ENCODE measurements at places on chromosomes 5 and 9.

GRCh38 chr5:59532979-59533729, 360.4 kb downstream of the PDE4D start:
- no peak for DNase-seq

- DNase-seq = no peak
These were observed 10.8 kb downstream of the TCF7 start for GRCh38 chr5:134125039-134126015.

- DNase-seq = no peak
These were observed 8.9 kb upstream of the ZNF454 start for GRCh38 chr5:178931846-178932760.

GRCh38 chr9:121674017-121674416, 22.6 kb downstream of the DAB2IP start:
- DNase-seq = no peak

DNA sequence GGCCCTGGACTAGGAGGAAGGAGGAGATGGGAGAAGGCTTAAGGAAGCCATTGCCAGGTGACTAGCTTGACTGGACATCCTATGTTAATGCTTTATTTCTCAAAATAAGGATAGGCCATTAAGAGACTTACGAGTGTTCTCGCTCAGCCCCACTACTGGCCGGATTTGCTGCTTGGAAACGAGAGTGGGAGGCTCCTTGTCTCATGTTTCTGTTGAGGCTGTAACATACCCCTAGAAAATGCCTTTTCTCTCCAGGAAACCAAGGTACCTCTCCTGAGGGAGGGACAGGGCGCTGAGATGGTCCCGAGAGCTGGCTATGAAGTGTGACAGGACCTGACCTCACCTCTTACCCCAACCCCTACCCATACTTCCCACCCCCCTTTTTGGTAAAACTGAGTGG, 60.0 kb downstream of the RALGPS1 start:
- no peak for DNase-seq

GRCh38 chr5:111863801-111864200, 106.8 kb upstream of the NREP start:
- DNase-seq = no peak

DNA sequence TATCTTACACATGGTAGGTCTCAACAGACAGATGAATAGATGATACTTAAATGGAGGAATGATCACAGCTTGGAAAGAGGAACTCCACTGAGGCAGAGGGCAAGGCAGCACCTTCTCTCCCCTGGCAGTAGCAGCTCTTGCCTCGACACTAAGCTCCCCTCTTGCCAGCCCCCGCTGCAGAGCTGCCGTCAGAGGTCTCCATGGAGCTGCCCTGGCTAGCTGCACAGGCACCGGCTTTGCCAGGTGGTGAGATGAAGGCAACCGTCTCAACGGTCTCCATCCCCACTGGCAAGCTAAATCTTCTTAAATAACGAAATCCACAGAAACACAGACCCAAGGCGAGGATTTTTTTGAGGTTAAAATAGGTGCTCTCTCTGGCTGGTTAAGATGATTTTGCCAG, 81.2 kb downstream of the CRB2 start:
- no peak for DNase-seq

GRCh38 chr5:114317751-114318150, 44.1 kb upstream of the KCNN2 start:
- DNase-seq = no peak

DNA sequence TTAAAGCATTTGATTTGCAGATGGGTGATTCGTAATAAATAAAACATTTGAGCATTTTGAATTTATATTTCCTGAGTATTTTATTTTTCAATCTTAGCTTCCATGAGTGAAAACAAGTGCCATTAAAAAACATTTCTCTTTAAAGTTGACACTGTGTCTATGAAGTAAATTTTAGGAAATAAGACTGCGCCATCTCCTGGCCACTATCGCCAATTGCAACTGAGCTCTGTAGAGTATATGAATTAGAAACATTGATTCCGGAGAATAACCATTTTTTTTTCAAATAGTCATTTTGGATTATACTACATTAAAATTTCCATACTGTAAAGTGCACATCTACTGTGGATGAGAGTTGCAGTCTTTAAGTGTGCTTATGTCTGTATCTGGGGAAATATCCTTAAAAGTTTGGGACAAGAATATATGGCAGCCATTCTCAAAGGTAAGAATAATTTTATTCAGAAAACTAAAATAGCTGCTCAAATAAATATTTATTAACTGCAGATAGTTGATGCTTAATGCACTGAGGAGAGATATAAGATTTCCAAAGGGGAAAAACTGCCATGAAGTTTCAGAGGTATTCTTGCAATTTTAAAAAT, 5.9 kb downstream of the DMRTA1 start:
- DNase-seq = no peak

GRCh38 chr5:74304536-74304935, 336.0 kb downstream of the ENC1 start:
- DNase-seq = no peak

GRCh38 chr5:83551821-83552220, 80.3 kb downstream of the VCAN start:
- DNase-seq = no peak

DNA sequence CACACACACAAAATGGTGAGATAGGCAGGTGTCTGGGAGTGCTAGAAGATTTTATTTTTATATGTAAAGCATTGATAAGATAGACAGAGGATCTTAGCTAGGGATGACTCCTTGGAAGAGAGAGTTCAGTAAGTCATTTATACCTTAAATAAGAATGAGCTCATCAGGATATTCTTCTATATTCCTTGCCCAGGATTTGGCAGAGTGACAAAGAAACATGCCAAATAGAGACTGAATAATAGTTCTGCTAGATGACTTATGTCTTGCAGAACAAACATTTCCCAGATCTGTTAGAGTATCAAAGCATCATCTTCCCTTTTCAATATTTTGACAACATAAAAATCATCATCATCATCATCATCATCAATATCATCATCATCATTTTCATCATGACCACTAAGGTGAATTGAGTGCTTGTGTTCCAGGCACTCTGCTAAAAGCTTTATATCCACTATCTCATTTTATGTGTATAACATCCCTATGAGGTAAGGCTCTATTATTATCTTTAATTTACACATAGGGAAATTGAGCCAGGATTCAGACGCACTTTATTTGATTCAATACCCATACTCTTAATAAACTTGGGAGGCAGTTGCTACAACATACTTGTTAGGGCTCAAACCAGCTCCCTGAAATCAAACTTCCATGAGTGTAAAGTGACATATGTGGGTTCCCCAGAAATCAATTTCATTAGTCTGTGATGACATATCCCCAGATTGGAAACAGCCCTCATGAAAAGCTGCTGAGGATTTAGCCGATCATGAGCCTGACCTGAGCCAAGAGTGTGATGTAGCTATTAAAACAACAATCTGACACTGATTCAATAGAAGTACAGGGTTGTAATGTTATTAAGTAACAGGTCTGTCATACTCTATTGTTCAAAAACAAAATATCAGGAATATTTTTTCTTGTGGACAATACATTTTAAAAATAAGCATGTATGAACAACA, 176.3 kb upstream of the SEMA6A start:
- DNase-seq = no peak

- DNase-seq = no peak
These were observed 72.1 kb upstream of the RASA1 start for GRCh38 chr5:87195616-87196015.

DNA sequence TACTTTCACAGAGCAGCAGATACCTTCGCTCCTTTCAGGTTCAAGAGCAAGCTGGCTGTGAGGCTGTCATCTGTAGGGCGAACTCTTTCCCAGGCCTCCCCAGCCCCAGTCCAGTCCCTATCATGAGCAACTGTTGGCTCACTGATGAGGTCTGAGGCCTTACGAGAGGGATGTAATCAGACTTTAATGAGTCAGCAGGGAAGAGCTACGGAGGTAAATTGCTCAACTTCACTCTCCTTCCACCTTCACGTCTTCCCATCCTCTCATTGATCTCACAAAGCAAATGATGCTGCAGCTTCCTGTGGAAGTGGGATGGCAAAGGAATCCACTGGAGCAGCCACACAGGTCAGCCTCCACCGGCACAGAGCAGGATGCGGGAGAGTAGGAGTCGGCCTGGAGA, 130.7 kb upstream of the TBCA start:
- DNase-seq = no peak

DNA sequence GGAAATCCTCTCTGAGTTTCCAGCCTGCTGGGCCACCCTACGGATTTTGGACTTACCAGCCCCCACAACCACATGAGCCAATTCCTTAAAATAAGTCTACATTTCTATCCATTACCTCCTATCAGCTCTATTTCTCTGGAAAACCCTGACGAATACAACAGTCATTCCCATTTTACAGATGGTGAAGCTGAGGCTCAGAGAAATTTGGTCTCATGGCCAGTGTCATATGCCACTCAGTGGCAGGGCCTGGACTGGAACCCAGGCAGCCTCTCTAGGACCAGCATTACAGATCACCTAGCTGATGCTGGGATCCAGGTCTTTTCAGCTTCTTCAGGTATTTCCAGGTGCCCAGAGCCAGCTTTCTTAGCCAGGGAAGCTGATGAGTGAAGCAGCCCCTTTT, 45.0 kb upstream of the SH3PXD2B start:
- DNase-seq = no peak

GRCh38 chr9:37119360-37119759, 1.0 kb upstream of the ZCCHC7 start:
- DNase-seq = no peak

- DNase-seq = no peak
These were observed 177.6 kb downstream of the DEPDC1B start for GRCh38 chr5:60522292-60522905.

DNA sequence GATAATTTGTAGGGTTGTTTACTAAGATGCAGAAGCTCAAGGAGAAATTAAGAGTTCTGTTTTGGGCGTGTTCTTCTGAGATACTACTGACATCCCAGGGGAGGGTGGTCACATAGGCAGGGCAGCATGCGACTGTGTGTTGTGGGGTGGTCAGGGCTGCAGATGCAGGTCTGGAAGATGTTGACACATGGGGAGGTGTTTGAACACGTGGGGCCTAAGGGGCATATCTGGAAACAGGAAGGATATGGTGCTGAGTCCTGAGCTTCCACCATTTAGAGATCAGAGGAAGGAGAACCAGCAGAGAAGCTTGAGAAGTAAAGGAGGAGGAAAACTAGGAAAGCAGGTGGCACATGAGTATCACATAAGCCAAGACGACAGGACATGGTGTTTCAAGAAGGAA, 228.2 kb downstream of the ADGRV1 start:
- DNase-seq = no peak

DNA sequence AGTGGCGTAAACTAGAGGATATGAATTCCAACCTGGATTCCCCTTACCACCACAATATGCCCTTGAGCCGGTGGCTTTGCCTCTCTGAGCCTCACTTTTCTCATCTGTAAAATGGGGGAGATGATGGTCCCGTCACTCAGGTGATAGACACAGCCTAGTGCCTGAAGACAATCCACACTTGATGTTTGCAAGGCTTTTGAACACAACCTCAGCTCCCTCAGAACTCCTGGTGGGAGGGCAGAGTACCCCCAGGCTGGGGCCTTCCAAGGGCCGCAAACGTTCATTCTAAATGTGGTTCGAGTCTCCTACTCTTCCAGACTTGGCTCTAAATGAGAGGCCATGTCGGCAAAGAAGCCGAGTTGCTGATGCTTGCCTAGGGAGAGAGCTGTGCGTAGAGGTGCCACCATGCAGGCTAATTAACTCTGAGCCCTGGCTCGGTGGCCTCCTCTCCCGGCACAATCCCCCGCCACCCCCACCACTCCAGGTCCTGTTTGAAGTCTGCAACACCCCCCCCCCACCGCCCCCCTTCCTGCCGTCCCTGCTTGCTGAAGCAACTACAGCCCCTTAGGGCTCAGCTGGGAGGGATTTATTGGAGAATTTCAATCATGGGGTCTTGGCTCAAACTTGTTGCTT, 97.7 kb upstream of the LMX1B start:
- DNase-seq = no peak

- no peak for DNase-seq
These were observed 502.5 kb upstream of the ARRDC3 start for GRCh38 chr5:91885291-91886265.

GRCh38 chr5:61999371-61999770, 306.6 kb upstream of the KIF2A start:
- no peak for DNase-seq

DNA sequence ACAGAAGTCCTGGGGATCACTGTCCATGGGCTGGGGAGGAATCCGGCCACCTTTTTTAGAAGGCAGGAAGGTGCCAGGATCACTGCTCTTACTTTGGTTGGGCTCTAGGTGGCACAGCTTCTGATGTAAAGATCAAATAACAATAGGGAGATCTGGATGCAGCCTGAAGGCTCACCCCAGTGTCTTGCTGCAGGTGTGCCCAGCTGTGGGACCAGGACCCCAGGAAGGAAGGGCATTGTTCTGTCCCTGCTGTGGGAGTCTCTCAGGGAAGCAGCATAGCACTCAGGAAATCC, 69.6 kb downstream of the DAB2IP start:
- DNase-seq = no peak

DNA sequence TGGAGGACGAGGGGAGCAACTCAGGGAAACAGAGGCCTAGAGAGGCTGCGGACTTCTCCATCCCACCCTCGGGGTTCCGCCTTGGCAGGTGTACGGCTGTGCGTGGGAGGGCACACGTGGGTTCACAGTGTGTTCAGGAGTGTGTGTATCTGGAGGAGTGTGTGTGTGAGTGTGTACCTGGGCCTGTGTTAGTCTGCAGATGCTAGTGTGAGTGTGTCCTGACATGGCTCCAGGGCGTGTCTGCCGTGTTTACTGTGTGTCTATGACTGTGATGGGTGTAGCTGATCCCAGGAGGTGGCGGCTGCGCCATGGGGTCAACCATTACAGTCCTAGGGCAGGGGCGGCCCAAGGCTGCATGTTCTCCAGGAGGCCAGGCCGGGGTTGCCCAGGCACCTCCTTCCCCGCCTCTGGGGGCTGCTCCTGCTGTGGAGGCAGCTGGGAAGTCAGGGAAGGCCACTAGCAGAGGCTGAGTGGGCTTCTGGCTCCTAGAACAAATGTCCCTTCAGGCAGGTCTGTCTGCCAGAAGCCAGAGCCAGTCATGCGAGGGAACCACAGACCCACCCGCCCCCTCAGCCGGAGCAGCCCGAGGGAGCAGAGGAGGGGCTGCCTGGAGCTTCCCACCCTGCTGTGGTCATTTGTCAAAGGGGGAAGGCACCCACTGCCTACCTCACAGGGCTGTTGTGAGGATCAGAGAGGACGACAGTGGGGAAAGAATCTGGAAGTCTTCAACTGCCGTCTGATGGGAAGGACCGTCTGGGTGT, 21.4 kb downstream of the CRB2 start:
- DNase-seq = no peak

DNA sequence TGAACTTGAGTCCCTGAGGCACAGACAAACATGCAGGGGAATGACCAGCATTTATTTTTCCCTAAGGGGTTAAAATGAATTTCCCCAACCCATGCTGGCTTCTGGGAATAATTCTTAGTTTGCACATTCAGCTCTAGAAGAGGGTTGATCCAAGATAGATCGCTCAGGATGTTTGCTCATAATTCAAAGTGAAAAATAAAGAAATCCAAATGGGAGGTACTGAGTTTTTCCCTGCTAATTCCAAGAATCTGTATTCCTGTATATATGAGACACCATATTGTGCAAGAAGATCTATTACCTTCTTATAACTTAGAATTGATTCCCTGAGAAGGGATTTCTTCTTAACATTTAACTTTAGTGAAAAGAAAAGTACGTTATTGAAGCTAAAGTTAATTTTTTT, 96.2 kb downstream of the VCAN start:
- no peak for DNase-seq
